ENCODE measurements at places on chromosomes 11 and 22. TPM values are rescaled to one million over a fixed set of nuclear protein-coding genes. Genes with fewer than 3 reads are reported as not detected.

The ENTHD1 gene
- not detected for total RNA-seq

- H3K4me3 ChIP-seq: no peak overlapping the region
- peaks cover 11% of the 10 kb centered on the region for H3K27me3 ChIP-seq
- peak overlapping the region; percentile 30 for H3K27ac ChIP-seq
- peaks cover 26% of the 10 kb centered on the region for H3K4me1 ChIP-seq
- peaks cover 5% of the 10 kb centered on the region for H3K36me3 ChIP-seq
- peak; percentile 1 for DNase-seq
These were observed 43.6 kb downstream of the LRRC32 start for GRCh38 chr11:76626921-76627401.

GRCh38 chr22:41799486-41800347 lies 762 bp upstream of the CCDC134 start:
- peaks cover 11% of the 10 kb centered on the region for H3K4me1 ChIP-seq
- peak overlapping the region; percentile 66 for H3K27ac ChIP-seq
- H3K4me3 ChIP-seq: peak overlapping the region; percentile 91
- H3K36me3 ChIP-seq: no peaks in the 10 kb centered on the region

The OR52I1 gene
- not detected for total RNA-seq

- no peak overlapping the region for H3K4me3 ChIP-seq
- no peaks in the 10 kb centered on the region for H3K27me3 ChIP-seq
- H3K36me3 ChIP-seq: no peaks in the 10 kb centered on the region
- no peak overlapping the region for H3K27ac ChIP-seq
- DNase-seq: no peak
These were observed 109.3 kb downstream of the ARL14EP start for GRCh38 chr11:30432178-30432577.

- no peak for DNase-seq
- H3K27me3 ChIP-seq: peaks cover 3% of the 10 kb centered on the region
- no peak overlapping the region for H3K27ac ChIP-seq
- peaks cover 7% of the 10 kb centered on the region for H3K4me1 ChIP-seq
- peaks cover 11% of the 10 kb centered on the region for H3K36me3 ChIP-seq
These were observed 34.8 kb upstream of the ALKBH3 start for GRCh38 chr11:43845816-43846215.

- peaks cover 3% of the 10 kb centered on the region for H3K27me3 ChIP-seq
- no peak for DNase-seq
- H3K4me1 ChIP-seq: no peaks in the 10 kb centered on the region
- H3K27ac ChIP-seq: no peak overlapping the region
These were observed 139.6 kb downstream of the TRPC6 start for GRCh38 chr11:101444164-101444563.

DNA sequence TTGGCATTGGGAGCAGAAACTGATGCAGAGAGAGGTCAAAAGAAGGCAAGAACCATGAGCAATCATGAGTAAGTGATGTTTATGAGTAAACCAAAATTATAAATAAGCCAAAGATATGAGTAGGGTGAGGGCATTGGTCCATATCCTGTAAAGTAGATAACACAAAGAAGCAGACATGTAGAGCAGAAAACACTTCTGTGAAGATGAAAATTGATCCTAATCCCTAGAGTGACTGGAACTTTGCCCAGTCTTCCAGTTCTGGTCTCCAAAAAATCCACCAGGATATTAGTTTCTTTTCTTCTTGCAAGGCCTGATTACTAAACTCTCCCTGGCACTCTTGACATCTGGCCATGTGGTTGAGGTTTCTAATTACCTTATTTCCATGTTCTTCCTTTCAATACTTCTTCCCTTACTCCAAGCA lies 13.7 kb upstream of the DRD2 start:
- no peak overlapping the region for H3K4me3 ChIP-seq
- no peaks in the 10 kb centered on the region for H3K4me1 ChIP-seq
- H3K27me3 ChIP-seq: peaks cover 2% of the 10 kb centered on the region

DNA sequence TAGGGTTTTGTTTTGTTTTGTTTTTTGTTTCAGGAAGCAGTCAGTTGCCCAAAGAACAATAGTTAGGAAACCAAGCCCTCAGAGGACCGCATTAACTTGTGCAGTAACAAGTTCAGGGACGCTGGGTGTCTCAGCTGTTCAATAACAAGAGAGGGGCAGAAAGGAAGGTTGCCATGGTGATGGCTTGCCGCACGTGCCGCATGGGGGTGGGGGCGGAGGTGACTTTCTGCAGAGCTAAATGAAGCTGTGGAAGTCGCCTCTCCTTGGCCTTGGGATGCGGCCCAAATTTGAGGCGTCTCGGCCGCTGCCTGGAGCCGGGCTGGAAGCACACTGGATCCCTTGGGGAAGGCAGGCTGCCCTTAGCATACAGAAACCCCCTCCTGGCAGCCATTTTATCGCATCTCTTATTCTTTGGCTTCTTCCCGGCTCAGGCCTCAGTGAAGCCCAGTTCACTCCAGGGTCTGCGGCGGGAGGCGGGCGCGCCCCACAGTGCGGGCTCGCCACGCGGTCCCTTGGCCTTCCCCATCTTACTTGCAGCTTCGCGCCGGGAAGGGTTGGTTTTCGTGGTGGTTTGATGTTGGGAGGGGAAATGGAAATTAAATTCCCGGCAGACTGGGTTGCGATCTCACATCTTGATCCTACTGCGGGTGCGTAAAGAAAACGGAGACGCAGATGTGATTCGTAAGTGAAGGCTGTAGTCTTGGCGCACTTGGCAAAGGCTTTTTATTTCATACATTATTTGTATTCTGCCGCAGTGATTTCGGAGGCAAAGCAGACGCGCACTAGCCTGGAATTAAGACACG lies 94.3 kb downstream of the SLC17A6 start:
- peak; percentile 75 for DNase-seq
- H3K27ac ChIP-seq: peak overlapping the region; percentile 91
- no peaks in the 10 kb centered on the region for H3K27me3 ChIP-seq
- H3K4me1 ChIP-seq: peaks cover 6% of the 10 kb centered on the region
- H3K36me3 ChIP-seq: no peaks in the 10 kb centered on the region

The MUC2 gene
- not detected for total RNA-seq

The C11orf87 gene
- total RNA-seq: 0.46 TPM

The TMEM151A gene
- total RNA-seq: not detected

The CARD10 gene
- total RNA-seq: 26.0 TPM

- H3K4me3 ChIP-seq: no peak overlapping the region
- H3K4me1 ChIP-seq: peaks cover 15% of the 10 kb centered on the region
- no peak overlapping the region for H3K27ac ChIP-seq
- no peak for DNase-seq
- no peaks in the 10 kb centered on the region for H3K27me3 ChIP-seq
These were observed 41.6 kb downstream of the FDX1 start for GRCh38 chr11:110471371-110471770.

DNA sequence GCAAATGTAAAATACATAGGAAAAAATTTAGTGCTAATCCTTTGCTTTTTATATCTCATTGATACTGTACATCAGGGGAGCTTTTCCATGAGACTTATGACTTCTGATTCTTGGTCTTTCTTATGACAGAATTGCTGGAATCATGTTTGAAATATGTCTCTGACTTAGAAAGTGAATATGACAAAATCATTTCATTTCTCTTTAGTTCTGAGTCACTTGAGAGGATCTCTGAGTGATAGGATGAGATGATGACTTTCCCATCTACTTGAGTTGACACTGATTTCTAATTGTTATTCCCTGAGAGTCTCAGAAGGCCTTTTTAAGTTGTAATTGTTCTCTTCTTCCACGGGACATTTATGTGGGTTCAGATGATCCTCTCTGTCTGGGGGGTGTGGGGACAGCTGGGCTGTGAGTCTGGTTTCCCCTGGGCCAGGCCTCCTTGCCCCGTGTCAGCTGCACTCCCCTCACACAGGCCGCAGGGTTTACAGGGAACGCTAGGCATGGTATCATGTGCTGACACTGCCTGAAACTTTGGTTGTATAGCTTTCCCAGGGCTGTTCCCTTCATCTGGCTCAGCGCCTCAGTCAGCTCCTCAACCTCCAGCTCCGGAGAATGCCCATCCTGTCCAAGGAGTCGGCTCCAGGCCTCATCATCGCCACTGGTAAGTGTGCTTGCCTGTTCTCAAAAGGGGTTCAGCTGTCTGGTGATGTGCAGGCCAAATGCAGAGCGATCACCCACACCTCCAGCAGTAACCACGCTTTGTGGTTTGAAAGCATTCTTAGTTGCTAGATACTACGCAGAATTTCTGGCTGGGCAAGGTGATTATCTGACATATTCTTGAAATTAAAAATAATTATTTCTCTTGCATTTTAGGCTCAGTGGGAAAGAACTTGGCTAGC lies 69.5 kb upstream of the SORL1-AS1 start:
- DNase-seq: no peak
- peaks cover 4% of the 10 kb centered on the region for H3K36me3 ChIP-seq
- H3K27ac ChIP-seq: no peak overlapping the region

The RIMBP3C gene
- total RNA-seq: 0.18 TPM

The MOV10L1 gene
- total RNA-seq: not detected

DNA sequence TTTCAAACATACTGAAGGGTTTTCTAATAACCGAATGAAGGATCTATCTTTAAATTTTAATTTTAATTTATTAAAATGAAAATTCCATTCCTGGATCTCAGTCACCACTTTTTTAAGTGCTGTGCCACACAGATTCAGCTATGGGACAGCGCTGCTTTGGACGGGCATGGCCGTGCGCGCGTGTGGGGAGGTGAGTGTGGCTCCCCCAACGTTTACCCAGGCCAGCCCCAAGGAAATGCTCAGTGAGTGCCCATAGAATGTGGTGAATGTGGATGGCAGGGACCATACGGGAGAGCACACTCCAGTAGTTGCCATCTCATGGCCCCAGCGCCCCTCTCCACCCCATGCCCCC lies 88.0 kb upstream of the KCNQ1OT1 start:
- no peak overlapping the region for H3K27ac ChIP-seq
- no peaks in the 10 kb centered on the region for H3K36me3 ChIP-seq
- peaks cover 12% of the 10 kb centered on the region for H3K27me3 ChIP-seq
- no peaks in the 10 kb centered on the region for H3K4me1 ChIP-seq
- DNase-seq: no peak

GRCh38 chr11:116344601-116345000 lies 428.2 kb downstream of the BUD13 start:
- H3K27me3 ChIP-seq: peaks cover 4% of the 10 kb centered on the region
- no peak for DNase-seq
- no peak overlapping the region for H3K27ac ChIP-seq
- H3K36me3 ChIP-seq: peaks cover 10% of the 10 kb centered on the region
- peaks cover 9% of the 10 kb centered on the region for H3K4me1 ChIP-seq

The B4GALNT4 gene
- 14.9 TPM for total RNA-seq

The MIAT gene
- total RNA-seq: 1.2 TPM

The IFITM10 gene
- total RNA-seq: 0.64 TPM

DNA sequence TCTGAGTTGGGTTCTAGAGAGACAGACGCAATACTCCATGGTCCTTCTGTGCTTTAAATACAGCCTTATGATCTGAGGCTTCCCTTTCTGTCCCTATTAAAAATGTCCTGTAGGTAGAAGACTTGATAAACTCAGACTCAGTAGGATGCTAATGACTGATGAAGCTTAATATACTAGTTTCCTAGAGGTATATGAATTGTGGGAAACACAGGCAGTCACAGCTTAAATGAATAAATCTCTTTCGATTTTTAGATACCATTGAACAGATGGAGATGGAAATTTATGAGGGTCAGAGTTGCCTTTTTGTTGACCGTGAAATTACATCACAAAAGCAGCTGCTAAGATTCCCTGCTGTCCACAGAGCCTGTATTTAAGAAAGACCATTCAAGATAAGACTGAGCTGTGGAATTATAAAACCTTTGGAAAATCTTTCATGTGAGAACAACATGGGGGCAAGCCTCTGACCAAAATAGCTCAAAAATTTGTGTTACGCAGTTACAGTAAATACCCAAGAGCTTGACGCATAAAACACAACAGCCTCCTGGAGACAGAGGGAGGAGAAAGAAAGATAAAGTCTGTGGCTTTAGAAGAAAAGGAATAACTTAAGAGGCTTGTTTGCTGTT lies 172.3 kb downstream of the AASDHPPT start:
- no peaks in the 10 kb centered on the region for H3K27me3 ChIP-seq
- no peak overlapping the region for H3K27ac ChIP-seq
- no peak overlapping the region for H3K4me3 ChIP-seq
- DNase-seq: no peak

The ZC3H12C gene
- total RNA-seq: 6.4 TPM

DNA sequence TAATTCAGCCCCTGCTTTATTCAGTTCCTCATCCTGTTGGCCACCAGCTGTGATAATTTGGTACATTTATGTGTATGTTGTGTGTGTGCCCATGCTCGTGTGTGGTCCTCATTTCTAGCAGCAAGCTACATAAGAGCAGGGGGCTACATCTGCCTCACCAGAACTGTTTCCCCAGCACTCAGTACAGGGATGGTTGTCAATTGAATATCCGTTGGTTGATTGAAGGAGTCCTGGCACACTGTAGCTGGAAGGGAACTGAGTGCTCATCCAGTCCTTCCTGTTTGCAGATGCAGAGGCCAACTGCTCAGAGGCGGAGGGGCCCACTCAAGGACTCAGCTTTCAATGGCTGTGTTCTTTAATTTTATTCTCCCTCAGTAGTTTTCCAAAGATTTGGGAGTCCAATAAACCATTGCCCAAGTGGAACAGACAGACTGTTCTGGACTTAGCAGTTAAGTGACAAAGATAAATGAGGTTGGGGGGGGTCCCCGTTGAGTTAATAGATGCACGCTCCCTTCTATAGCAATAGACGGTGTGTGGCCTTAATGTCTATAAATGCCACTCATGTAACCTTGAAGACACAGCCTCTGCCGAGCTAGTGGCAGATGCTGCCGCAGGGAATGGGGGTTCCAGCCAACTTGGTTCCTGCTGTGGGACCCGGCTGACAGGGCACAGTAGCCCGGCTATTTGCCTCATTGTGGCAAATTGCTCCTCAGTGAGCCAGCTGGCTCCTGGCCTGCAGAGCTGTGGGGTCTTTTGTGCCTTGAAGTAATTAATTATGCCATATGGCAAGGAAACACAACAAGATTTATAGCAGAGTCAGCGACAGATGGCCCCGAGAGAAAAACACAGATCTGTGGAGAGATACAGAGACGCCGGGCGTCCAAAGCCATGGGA lies 71.4 kb upstream of the GRK3 start:
- H3K36me3 ChIP-seq: peaks cover 22% of the 10 kb centered on the region
- peaks cover 3% of the 10 kb centered on the region for H3K27me3 ChIP-seq
- peaks cover 6% of the 10 kb centered on the region for H3K4me1 ChIP-seq
- DNase-seq: no peak
- H3K4me3 ChIP-seq: no peak overlapping the region
- H3K27ac ChIP-seq: no peak overlapping the region

- H3K27ac ChIP-seq: no peak overlapping the region
- no peak overlapping the region for H3K4me3 ChIP-seq
- peaks cover 7% of the 10 kb centered on the region for H3K4me1 ChIP-seq
- no peaks in the 10 kb centered on the region for H3K36me3 ChIP-seq
- no peaks in the 10 kb centered on the region for H3K27me3 ChIP-seq
- no peak for DNase-seq
These were observed 129.5 kb upstream of the TBCEL start for GRCh38 chr11:120894202-120894985.

GRCh38 chr11:131909426-131910177 lies 539.2 kb downstream of the NTM start:
- DNase-seq: no peak
- no peak overlapping the region for H3K27ac ChIP-seq
- H3K27me3 ChIP-seq: peaks cover 5% of the 10 kb centered on the region
- H3K4me3 ChIP-seq: peak overlapping the region; percentile 84
- H3K36me3 ChIP-seq: no peaks in the 10 kb centered on the region
